Epithelial cell of prostate (primary cell): ENCODE measurements at places on chromosomes 4 and X.

- DNase-seq: peak; percentile 20
These were observed 32.9 kb upstream of the DKK2 start for GRCh38 chr4:107069049-107069448.

GRCh38 chr4:98937986-98938720 is 9.2 kb upstream of the EIF4E start:
- no peak for DNase-seq

DNA sequence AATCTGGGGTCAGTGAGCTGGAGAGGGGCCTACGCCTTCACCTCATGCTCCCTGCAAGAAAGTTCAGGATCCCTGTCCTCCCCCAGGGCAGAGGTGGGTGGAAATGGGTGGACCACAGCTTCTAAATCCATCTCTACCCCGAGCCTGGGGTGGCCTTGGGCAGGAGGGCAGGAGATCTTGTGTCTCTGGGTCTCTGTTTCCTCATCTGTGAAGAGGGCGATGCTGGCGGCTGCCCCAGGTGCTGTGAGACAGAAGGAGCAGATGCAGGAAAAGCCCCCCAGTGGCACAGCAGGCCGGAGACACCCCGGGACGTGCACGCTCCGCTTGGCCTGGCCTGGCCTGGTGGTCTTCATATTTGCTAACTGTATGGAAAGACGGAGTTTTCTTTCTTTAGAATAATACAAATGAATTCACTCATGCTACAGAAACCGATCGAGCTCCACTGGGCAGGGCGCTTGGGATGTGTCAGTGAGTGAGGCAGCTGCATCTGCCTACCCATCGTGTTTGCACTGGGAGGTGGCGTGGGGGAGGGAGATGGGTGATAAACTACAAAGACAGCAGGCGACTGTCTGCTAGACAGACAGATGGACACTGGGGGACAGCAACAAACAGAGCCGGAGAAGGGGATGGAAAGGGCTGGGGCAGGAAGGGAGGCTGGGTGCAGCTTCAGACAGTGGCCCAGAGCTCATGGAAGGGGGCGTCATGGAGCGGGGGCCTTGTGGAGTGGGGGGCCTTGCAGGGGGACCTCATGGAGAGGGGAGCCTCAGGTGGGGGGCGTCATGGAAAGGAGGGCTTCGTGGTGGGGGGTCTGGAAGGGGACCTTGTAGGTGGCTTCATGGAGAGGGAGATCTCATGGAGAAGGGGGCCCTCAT is 136.2 kb downstream of the CPZ start:
- no peak for DNase-seq

DNA sequence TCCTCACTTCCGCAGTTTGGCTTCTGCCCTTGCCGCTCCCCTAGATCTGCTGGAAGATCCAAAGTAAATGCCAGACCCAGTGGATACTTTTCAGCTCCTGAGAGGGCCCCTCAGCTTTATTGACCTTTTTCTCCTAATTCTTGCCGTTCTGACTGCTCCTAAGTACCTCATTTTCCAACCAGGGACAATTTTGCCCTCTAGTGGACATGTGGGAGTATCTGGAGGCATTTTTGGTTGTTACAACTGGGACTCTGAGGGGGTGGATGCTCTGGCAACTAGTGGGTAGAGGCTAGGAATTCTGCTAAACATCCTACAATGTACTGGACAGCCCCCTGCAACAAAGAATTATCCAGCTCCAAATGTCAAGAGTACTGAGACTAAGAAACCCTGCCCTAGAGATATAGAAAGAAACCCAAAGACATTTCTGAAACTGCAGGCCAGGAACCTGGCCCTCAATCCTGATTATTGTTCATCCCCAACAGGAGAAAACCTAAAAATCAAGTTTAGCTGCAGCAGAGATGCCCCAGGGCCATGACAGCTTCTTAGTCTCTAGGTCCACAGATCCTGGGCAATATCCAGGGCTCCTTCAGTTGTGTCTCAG is 3.4 kb downstream of the TEX13B start:
- DNase-seq: no peak

DNA sequence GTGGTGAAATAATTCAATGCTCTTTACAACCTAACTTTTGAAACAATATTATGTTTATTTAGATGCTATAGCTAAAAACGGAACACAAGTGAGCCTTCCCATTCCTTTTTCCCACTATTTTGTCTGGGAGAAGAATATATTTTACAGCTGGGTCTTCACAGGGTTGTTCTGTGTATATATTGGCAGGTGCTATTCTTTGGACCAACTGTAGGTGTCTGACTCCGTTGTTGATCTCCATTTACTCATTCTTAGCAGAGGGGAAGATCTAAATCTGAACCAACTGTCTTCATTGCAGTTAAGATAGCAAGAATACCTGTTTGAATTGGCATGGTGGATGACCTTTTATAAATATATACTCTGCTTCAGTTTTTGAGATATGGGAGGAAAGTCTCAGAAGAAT is 257.4 kb downstream of the CFAP299 start:
- DNase-seq: no peak

DNA sequence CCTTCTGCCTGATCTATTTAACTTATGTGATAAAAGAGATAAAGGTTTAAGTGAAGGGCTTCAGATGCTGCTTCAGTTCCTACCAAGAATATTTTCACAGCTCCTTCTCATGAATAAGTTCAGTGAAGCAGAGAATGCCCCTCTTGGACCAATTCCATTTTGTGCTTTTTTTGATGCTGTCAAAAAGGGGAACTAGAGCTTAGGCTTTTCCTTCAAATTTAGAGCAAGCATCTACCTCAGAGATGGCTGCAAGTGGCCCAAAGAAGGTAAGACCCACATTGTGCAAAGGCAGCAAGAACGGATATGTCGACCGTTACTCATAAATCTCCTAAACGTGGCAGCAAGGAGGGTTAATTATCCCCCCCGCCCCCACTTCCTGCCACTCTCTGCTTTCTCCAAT is 4.5 kb downstream of the CHRDL1 start:
- no peak for DNase-seq

DNA sequence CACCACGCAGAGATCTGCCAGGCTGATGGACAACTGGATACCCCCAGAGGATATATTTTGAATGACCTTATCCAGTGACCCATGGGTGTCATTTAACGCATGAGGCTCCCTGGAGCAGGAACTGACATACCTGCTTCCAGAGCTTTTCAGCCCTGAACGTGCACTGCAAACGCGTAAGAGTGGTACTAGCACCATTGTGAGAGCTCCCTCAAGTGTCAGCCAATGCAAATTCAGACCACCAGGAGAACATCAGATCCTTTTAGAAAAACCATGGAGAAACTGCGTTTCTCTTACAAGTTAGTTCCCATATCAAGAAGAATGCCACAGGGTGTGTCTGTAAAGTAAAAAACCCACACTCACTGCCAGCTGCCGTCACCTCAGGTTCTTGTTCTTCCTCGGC is 7.3 kb downstream of the TREX2 start:
- DNase-seq: no peak

DNA sequence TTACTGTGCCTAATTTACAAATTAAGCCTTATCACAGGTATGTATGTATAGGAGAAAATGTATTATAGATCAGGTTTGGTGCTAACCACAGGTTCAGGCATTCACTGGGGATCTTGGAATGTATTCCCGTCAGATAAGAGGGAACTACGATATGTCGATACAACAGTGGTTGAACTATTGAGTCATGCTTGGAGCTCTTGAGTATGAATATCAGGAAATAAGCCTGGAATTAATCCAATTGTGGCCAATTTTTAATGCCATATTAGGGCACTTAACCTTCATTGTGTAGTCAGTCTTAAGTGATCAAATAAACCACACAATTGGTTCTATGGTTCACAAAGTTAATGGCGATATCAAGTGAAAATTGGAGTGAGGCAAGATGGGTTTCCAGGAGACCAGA is 556.5 kb downstream of the IL1RAPL1 start:
- no peak for DNase-seq

GRCh38 chr4:6367371-6367851 is 97.8 kb downstream of the WFS1 start:
- DNase-seq: no peak

DNA sequence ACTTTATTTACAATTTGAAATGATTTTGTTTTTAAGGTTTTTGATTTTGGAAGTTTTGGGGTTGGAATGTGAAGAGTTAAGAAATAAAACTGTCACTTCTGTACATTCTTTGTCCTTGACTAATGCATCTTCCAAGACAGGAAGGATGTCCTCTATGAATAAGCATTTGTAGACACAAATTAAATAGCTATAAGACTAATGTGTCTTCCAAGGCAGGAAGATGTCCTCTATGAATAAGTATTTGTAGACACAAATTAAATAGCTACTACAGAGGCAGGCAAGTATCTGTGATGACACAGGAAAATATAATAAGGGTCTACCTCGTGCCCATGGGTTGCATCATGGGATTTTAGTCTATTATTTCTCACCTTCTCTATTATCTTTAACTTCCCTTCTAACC is 14.5 kb downstream of the PRSS48 start:
- DNase-seq: no peak

DNA sequence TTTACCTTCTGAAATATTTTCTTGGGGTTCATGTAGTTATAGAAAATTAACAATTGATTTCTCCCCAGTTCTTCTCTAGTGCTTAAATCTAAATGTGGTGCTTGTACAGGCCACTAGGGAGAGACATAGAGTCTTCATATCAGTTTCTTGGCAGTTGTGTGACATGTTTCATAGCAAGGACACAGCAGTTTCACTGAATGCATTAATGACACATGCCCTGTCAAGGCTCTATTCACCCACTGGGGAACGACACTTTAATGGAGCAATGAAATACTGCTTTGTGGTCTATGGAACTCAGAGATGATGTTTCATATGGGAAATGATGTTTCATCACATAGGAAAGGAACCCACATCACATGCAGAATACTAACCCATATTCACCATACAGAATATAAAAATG is 2.8 kb downstream of the VEGFC start:
- DNase-seq: peak; percentile 66

- DNase-seq: no peak
These were observed 25.1 kb downstream of the ADAD1 start for GRCh38 chr4:122403861-122404260.

DNA sequence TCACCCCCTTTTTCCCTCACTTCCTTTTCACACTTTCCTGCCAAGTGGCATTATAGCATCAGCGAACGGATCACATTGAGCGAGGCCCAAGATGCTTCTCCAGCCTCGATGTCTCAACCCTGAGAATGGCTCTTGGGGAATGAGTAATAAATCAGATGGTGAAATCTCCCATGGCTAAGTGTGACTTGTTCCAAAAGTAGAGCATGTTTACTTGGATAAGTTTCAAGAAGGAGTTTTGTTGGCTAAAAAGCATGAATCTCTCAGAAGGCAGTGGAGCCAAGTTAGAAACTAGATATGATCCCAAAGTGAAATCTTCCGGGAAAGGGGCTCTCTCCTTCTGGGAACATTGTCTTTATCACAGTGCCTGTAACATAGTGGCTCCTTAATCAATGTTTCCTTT is 316.3 kb downstream of the CAMK2D start:
- DNase-seq: peak; percentile 87

DNA sequence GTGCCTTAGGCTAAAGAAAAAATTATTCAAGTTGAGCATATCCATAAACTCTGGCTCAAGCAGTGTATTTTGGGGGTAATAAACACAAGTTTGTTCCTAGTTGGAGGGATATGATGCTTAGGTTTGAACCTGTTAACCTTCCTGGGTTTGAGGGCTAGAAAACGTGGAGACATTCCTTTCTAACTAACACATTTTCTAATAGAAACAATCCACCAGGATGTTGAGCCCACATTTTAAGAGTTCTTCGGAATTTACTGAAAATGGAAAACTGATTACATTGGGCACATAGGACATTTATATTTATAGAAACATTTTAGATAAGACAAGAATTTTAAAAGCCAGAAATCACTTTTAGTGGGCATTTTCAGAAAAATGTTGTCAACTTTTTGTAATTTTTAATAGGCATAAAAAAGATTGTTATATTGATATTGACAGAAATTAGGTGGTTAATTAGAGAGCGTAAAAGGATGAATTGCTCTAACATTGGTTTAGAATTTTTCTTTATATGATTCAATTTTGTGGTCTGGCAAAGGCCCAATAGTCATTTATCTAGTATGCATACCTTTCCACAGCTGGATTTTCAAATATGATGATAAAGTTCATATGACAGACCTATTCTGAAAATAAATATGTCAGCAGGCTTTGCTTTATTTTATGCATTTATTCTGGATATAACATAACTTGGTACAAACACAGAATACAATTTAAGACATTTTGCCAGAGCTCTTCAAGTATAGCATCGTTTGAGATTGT is 49.2 kb downstream of the CEP44 start:
- no peak for DNase-seq

- peak; percentile 87 for DNase-seq
These were observed 726.5 kb downstream of the FAM133A start for GRCh38 chrX:94400488-94400887.

- DNase-seq: no peak
These were observed 628 bp downstream of the MXD4 start for GRCh38 chr4:2261110-2261852.

GRCh38 chr4:139734875-139735380 is 69.3 kb downstream of the MGST2 start:
- no peak for DNase-seq

GRCh38 chr4:4277531-4277930 is 12.4 kb downstream of the LYAR start:
- no peak for DNase-seq

- no peak for DNase-seq
These were observed 134.1 kb upstream of the CPXCR1 start for GRCh38 chrX:88612870-88613329.

- DNase-seq: no peak
These were observed 30.0 kb upstream of the MYOZ2 start for GRCh38 chr4:119105605-119106004.

DNA sequence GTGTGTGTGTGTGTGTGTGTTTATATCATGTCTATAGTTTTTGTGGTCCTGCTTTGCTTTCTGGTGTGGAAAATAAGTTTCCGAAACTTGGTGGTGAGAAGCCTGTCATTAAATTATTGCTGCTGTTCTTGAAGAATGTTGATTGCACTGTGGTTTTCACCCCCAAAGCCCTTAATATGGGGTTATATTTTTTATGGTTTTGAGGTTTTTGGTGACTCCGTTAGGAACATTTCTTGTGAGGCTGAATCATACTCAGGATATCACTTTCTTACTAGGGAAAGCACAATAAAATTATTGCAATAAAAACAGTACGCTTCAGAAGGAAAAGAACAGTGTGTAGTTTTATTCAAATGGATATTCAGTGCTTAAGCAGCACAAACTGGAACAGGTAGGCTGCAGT is 539.1 kb upstream of the MAGEB18 start:
- DNase-seq: no peak

DNA sequence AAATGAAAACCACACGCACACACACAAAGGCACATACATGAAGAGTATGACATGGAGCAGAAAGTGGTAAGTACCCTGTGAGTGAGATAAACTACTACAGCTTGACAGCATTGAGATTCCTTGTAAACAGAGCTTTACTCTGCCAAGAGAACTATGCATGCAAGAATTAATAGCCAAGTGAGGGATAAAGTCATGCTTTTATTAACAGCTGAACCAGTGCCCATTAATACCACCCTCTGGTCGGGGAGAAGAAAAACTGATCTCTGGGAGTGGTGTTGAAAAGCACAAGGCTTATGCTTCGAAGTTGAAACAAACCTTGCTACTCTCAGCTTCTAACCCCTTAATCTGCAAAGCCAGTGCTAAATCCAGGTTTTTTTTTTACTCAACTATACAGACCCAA is 95.9 kb upstream of the C1QTNF7 start:
- no peak for DNase-seq
